Stimulated activated CD4-positive, alpha-beta T cell treated with anti-CD3 and anti-CD28 coated beads, TNF-alpha, amount 100 ng/mL, for 1 hour (primary cell): ENCODE measurements at places on chromosomes 2 and 18.

DNA sequence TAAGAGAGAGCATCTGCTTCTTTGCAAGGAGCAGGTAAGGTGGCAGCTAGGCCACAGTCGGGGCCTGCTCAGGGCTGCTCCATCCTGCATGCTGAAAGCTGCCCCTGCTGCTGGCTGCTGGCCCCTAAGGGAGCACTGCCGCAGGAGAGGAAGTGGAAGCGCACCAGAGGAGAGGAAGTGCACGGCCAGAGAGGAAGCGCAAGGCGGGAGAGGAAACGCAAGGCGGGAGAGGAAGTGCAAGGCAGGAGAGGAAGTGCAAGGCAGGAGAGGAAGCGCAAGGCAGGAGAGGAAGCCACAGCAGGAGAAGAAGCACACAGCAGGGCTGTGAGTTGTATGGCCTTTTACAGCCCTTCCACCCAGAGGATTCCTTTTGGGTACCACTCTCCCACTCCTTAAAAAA is 539.0 kb upstream of the TNP1 start:
- no peak for DNase-seq

GRCh38 chr2:175525975-175526374 is 344.5 kb upstream of the ATP5MC3 start:
- no peak for DNase-seq

- DNase-seq, result no peak
Observed at GRCh38 chr2:225070811-225071210, 28.5 kb upstream of the DOCK10 start.

GRCh38 chr2:177334940-177335543 is 57.5 kb upstream of the AGPS start:
- no peak for DNase-seq

DNA sequence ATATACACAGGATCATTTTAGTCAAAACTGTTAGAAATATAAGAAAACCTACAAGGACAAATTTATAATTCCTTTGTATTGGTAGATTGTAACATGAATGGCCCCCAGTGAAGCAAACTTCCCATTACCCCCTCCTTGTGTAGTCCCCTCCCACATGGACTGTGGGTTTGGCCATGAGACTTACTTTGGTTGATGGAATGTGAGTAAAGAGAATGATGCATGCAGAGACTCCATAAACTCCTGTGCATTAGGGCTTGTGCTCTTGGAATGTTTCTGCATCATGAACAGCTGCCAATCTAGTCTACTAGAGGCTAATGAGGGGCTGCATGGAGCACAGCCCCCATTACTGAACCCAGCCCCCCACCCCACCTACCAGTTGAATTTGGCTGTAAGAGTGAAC is 8.3 kb upstream of the TGFA start:
- DNase-seq, result no peak

DNA sequence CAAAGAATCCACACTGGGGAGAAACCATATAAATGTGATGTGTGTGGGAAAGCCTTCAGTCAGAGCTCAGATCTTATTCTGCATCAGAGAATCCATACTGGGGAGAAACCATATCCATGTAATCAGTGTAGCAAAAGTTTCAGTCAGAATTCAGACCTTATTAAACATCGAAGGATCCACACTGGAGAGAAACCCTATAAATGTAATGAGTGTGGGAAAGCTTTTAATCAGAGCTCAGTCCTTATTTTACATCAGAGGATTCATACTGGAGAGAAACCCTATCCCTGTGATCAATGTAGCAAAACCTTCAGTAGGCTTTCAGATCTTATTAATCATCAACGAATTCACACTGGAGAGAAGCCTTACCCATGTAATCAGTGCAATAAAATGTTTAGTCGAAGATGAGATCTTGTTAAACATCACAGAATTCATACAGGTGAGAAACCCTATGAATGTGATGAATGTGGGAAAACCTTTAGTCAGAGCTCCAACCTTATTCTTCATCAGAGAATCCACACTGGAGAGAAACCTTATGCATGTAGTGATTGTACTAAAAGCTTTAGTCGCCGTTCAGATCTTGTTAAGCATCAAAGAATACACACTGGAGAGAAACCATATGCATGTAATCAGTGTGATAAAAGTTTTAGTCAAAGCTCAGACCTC is 16.7 kb upstream of the ZSCAN30 start:
- no peak for DNase-seq

DNA sequence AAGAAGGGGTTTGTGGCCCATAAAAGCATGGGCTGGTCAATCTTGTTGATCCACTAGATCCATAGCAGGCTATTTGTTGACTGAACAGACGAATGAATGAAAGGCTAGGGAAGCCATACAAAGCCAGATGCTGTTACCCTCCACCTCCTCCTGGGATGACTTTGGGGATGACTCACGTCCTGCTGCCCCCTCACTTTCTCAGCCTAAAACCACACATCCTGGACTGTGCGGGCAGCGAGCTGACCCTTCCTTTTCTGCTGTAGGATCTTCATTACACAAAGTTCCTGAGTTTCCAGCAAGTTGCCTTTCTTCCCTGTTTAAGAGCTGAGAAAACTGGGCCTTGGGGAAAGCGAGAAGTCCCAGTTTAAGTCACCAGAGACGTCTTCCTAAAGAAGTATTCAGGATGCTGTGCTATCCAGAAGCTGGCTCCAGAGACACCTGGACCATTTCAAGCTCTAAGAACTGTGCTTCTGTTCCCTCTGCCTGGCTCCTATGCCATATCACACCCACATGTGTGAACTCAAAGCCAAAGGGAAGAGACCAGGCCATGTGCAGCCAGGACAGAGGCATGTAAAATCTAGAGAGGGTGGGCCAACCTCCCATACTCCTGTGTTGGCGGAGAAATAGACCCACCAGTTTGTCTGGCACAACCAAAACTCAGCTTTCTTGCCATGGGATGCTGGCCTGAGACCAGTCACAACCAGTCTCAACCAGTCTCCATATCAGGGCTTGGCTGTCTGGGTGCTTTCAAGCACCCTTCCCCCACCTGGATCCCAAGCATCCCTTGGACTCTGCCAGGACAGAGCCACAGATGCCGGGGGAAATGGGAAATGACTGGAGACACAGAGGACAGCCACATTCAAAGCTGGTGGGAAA is 4.7 kb upstream of the SLC20A1 start:
- DNase-seq, result no peak

DNA sequence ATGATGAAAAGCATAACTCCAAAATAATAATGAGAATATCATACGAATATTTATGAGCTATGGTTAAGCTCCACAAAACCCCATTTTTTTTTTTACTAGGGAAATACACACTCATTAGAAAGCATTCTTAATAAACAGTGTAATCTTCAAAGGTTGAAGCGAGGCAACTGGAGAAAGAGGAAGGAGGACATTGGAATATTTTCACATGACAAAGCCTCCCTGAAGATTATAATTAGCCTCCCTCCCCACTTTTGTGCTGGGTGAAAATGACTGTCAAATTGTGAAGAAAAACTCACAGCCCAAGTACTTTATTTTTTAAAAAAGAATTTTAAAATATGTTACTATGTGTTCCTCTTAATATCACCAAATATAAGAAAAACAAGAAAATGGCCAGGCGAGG is 64.1 kb upstream of the NFU1 start:
- DNase-seq, result no peak

- DNase-seq, result no peak
Observed at GRCh38 chr2:46915281-46915810, at the start of gene MCFD2. Gene MCFD2 (minus strand): TSS chr2:46915806. CDS start chr2:46909171, 6,635 bp downstream.
